ENCODE measurements at places on chromosomes 3 and 15. TPM values are rescaled to one million over a fixed set of nuclear protein-coding genes. Genes with fewer than 3 reads are reported as not detected.
A peak's percentile ranks its signal among the peaks of the same experiment; 100 is the strongest.

The UPK1B gene
- total RNA-seq: not detected

The ARID3B gene
- 9.6 TPM for total RNA-seq

The GREM1 gene
- 42.3 TPM for total RNA-seq

The GOLGA8T gene
- total RNA-seq: not detected

The GOLGA8H gene
- total RNA-seq: not detected

The FBXL22 gene
- total RNA-seq: 28.1 TPM

The CNTN3 gene
- 3.7 TPM for total RNA-seq

The CLPX gene
- total RNA-seq: 72.2 TPM

The LSMEM2 gene
- total RNA-seq: not detected

The FANCD2OS gene
- total RNA-seq: not detected

The LZTFL1 gene
- total RNA-seq: 7.9 TPM

GRCh38 chr3:58585005-58585786 is 8.0 kb upstream of the FAM107A start:
- peak overlapping the region; percentile 77 for H3K27ac ChIP-seq
- H3K36me3 ChIP-seq: no peaks in the 10 kb centered on the region
- peak; percentile 81 for DNase-seq

DNA sequence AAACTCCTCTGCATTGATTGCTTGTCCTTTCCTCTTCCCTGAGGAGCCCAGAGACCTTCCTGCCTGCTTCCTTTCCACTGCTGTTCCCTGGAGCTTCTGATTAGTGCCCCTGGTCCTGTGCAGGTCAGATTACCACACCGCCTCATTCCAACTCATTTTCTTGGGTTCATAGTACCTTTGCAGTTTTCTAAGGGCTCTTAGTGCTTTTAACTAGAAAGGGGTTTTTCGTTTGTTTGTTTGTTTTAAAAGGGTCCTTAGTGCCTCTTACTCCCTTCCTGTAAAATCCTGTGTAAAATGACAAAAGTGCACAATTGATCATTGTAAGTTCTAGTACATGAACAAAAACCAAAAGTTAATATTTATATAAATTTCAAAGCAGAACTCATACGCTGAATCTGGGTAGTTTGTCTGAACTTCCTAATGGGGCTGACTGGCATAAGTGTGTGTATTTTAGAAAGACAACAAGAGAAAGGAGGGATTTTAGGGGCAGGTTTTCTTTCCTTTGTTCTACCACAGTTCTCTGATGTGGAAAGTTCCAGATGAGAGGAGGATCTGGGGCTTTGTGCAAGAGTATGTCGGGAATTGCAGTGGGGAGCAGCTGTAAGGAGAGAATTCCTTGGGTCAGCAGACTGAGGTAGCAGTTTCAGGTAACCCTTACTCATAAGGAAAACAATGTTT is 30.6 kb downstream of the SNRK start:
- peak overlapping the region; percentile 39 for H3K27ac ChIP-seq
- H3K4me3 ChIP-seq: no peak overlapping the region
- no peaks in the 10 kb centered on the region for H3K27me3 ChIP-seq
- no peak for DNase-seq

DNA sequence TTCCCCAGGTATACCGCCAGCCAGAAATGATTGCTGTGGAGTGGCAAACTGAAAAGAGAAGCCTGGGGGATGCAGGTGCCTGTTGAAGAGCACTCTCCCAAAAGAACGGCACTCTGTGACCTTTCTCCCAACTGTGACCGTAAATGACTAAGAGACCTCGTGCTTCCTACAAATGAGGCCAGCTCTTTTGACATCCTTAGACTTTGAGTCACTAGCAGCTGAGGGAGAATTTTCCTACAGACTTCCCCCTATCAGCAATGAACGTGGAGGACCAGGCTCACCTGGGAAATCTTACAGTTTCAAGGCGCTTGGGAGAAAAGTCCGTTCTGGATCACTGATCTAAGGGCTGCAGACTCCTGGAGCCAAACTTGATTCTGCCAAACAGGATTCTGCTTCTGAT is 8.6 kb downstream of the AQP9 start:
- no peaks in the 10 kb centered on the region for H3K36me3 ChIP-seq
- H3K4me3 ChIP-seq: no peak overlapping the region
- H3K27me3 ChIP-seq: no peaks in the 10 kb centered on the region
- DNase-seq: no peak
- no peak overlapping the region for H3K27ac ChIP-seq

GRCh38 chr15:32730677-32731654 is 13.2 kb downstream of the GREM1 start:
- no peaks in the 10 kb centered on the region for H3K27me3 ChIP-seq
- H3K4me1 ChIP-seq: no peaks in the 10 kb centered on the region
- H3K27ac ChIP-seq: no peak overlapping the region

- no peaks in the 10 kb centered on the region for H3K4me1 ChIP-seq
- peak; percentile 76 for DNase-seq
- H3K27ac ChIP-seq: no peak overlapping the region
- H3K27me3 ChIP-seq: peaks cover 6% of the 10 kb centered on the region
Observed at GRCh38 chr15:73677146-73677607, 7.0 kb upstream of the CD276 start.

- no peak for DNase-seq
- H3K27ac ChIP-seq: no peak overlapping the region
- H3K27me3 ChIP-seq: no peaks in the 10 kb centered on the region
- H3K4me3 ChIP-seq: no peak overlapping the region
- H3K4me1 ChIP-seq: peaks cover 5% of the 10 kb centered on the region
Observed at GRCh38 chr15:51798281-51798680, 31.2 kb upstream of the TMOD3 start.

DNA sequence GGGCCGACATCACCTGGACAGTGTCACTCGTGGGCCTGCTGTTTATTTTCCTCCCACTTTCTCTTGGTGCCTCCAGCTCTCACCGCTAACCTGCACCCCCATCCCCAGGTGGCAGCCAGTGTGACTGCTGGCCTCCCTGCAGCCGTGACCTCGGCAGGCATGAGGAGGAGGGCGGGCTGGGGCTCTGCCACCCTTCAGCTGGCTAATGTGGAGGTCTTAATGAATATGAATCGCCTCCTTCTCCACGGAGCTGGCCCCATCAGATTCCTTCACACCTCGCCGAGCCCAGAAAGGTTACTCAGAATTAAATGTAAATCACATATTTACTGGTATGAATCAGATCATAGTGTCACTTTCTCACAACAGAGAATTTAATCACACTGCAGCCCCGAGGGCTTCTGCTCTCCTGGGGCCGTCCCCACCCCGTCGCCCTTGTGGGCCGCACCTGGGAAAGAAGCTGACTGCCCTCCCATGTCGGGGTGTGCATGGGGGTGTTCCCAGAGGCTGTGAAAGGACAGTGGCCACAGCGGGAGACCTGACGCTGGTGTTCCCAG is 171.1 kb upstream of the TLE3 start:
- H3K4me3 ChIP-seq: no peak overlapping the region
- H3K27me3 ChIP-seq: no peaks in the 10 kb centered on the region
- DNase-seq: no peak
- H3K4me1 ChIP-seq: peaks cover 50% of the 10 kb centered on the region
- H3K36me3 ChIP-seq: no peaks in the 10 kb centered on the region

DNA sequence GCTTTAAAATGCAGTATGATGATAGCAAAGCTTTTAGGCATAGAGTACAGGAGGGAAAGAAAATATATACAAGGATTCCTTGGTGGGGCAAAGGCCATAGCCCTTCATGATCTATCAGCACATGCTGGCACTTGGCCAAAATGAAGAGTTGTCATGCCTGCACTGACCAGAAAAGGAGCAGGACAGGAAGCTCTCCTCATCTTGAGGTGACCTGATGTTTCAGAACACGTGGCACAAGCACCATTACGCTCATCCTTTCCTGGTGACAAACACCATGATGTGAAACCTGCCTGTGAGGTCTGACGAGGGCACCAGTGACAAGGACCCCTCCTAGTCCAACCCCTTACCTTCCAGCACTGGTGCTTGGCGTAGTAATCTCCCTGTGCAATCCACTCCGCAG is 77.9 kb upstream of the DCLK3 start:
- DNase-seq: no peak
- no peaks in the 10 kb centered on the region for H3K4me1 ChIP-seq
- peaks cover 39% of the 10 kb centered on the region for H3K36me3 ChIP-seq
- H3K27me3 ChIP-seq: no peaks in the 10 kb centered on the region
- no peak overlapping the region for H3K4me3 ChIP-seq
- no peak overlapping the region for H3K27ac ChIP-seq

- peaks cover 24% of the 10 kb centered on the region for H3K36me3 ChIP-seq
- H3K27ac ChIP-seq: no peak overlapping the region
- H3K4me1 ChIP-seq: peaks cover 7% of the 10 kb centered on the region
- H3K4me3 ChIP-seq: no peak overlapping the region
Observed at GRCh38 chr3:138222131-138222941, 35.2 kb downstream of the ARMC8 start.

- H3K4me1 ChIP-seq: no peaks in the 10 kb centered on the region
- no peak overlapping the region for H3K27ac ChIP-seq
- no peak for DNase-seq
Observed at GRCh38 chr15:69857250-69857649, 240.5 kb downstream of the TLE3 start.

DNA sequence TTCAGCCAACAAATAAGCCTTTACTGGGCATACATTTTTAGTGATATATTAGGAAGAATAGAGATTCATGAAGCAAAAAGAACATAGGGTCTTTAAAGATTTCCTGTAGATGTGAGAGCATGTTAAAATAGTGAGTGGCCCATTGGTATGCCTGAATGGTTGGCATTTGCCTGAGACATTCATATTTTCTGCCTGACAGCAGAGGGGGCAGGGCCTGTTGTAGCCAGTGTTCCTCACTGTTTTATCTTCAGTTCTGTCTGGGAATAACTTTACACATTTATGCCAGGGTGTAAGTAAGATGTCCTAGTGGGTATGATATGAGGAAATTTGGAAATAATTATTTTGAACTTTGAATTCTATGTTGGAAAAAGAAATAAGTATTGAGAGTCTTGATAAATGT is 704.7 kb upstream of the ARPP21 start:
- no peaks in the 10 kb centered on the region for H3K27me3 ChIP-seq
- H3K4me3 ChIP-seq: no peak overlapping the region
- no peaks in the 10 kb centered on the region for H3K4me1 ChIP-seq
- no peak overlapping the region for H3K27ac ChIP-seq

- no peak overlapping the region for H3K4me3 ChIP-seq
- H3K4me1 ChIP-seq: peaks cover 22% of the 10 kb centered on the region
- no peak overlapping the region for H3K27ac ChIP-seq
- no peaks in the 10 kb centered on the region for H3K36me3 ChIP-seq
Observed at GRCh38 chr15:70508561-70509281, 254.6 kb downstream of the UACA start.

DNA sequence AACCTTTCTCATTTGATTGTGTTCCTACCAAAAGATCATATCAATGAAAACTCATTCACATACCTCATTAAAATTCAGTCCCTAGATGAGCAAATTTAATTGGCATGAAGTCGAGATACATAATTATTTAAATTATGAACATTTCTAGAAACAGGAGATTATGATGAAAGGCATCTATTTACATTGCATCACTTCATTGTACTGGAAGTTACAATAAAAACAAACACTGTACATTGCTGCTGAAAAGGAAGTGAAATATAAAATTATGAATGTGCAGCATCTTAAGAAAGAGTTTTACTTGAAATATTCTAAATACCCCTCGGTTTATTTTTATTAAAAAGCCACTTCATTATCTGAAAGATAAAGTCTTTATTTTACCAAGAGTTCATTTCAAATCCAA is 163.4 kb upstream of the ZNF385D start:
- H3K36me3 ChIP-seq: no peaks in the 10 kb centered on the region
- no peak overlapping the region for H3K27ac ChIP-seq
- H3K4me1 ChIP-seq: no peaks in the 10 kb centered on the region
- DNase-seq: no peak
- H3K4me3 ChIP-seq: no peak overlapping the region

- no peak overlapping the region for H3K4me3 ChIP-seq
- no peaks in the 10 kb centered on the region for H3K36me3 ChIP-seq
- peaks cover 17% of the 10 kb centered on the region for H3K4me1 ChIP-seq
- H3K27ac ChIP-seq: no peak overlapping the region
Observed at GRCh38 chr15:67241132-67241855, 13.2 kb downstream of the AAGAB start.

DNA sequence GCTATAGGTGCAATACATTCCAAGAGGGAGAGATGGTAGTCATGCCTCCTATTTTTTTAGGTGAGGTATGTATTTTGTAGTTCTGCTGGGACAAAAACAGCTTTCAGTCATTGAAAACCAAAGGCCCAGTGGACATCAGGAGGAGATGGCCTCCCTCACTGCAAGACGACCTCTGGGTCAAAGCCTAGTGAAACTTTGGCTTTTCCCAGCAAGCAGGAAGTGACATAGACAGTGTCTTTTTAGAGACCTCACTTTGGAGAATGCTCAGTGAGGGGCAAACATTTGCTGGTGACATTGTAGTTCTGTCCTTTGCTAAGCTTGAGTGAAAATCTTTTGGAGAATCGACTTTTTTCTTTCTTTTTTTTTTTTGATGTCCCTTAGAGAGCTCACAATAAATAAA is 27.3 kb downstream of the LIPC start:
- no peak for DNase-seq
- peak overlapping the region; percentile 64 for H3K27ac ChIP-seq
- peaks cover 52% of the 10 kb centered on the region for H3K4me1 ChIP-seq
- no peaks in the 10 kb centered on the region for H3K36me3 ChIP-seq
- no peaks in the 10 kb centered on the region for H3K27me3 ChIP-seq
- no peak overlapping the region for H3K4me3 ChIP-seq

DNA sequence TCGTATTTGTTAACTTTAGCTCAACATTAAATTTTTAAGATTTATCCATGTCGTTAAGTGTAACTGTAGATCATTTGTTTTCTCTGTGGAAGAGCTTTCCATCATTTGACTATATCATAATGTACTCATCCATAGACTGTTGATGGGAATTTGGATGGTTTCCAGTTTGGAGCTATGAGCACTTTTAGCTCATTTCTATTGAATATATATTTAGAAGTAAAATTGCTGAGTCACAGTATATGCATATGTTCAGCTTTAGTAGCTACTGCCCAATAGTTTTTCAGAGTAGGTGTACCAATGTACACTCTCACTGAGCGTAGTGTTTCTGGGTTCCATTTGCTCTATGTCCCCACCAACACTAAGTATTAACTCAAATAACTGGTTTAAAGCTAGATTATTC is 263.0 kb downstream of the ULK4 start:
- DNase-seq: no peak
- no peak overlapping the region for H3K27ac ChIP-seq
- H3K36me3 ChIP-seq: no peaks in the 10 kb centered on the region
- H3K4me1 ChIP-seq: no peaks in the 10 kb centered on the region

DNA sequence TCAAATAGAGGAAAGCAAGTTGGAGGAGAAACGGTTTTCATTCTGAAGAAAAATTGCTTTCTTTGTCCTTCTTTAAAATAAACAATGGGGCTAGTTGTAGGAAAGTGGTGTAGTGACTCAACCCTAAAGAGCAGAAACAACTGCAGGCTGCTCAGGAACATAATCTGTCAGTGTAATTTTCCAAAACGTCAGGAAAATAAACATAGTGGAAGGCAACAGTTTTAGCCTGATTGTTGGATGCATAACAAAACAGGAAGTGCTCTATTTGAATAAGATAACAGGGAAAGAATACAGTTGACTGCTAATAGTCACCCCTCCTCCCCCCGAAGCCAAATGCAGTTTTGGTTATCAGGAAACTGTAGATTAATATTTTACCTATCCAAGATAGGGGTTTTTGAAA is 167.6 kb downstream of the ECT2 start:
- H3K27ac ChIP-seq: no peak overlapping the region
- DNase-seq: no peak
- no peaks in the 10 kb centered on the region for H3K36me3 ChIP-seq

Measured in transverse colon (tissue), 4 donors.